T-helper 1 cell (primary cell): ENCODE measurements at places on chromosomes 5 and 9.

- no peak for DNase-seq
Observed at GRCh38 chr9:114732823-114733222, 50.8 kb upstream of the TEX48 start.

DNA sequence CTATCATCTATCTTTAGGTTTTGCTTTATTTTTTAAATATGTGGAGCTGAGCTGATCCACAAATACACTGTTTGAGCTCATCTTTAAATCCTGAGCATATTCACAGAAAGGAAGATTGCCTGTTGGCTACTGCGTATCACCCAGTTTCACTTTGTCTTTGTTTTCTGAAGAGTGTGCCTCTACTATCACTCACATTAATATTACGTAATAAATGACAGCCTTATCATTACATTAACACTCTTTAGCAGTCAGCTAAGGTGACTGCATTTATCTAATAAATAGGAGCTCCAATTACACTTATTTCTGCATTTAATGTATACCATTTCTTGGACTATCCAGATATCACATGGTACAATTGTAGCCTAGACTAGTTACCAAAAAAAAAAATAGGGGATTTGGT is 511.7 kb downstream of the NR2F1-AS1 start:
- DNase-seq: no peak

DNA sequence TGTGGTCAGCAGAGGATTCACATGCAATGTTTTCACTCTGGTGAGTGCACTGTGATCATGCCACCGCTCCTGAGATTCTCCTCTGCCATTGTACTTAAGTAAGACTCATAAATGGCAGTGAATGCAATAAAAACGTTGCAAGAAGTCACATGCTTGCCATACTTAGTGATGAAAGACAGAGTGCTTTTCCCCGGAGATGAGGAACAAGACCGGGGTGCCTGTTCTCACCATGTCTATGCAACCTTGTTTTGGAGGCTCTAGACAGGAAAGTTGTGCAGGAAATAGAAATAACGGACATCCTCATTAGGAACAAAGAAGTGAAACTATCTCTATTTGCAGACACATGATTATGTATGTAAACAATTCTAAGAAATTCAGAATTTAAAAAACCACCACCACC is 84.7 kb upstream of the IRX2 start:
- DNase-seq: no peak

DNA sequence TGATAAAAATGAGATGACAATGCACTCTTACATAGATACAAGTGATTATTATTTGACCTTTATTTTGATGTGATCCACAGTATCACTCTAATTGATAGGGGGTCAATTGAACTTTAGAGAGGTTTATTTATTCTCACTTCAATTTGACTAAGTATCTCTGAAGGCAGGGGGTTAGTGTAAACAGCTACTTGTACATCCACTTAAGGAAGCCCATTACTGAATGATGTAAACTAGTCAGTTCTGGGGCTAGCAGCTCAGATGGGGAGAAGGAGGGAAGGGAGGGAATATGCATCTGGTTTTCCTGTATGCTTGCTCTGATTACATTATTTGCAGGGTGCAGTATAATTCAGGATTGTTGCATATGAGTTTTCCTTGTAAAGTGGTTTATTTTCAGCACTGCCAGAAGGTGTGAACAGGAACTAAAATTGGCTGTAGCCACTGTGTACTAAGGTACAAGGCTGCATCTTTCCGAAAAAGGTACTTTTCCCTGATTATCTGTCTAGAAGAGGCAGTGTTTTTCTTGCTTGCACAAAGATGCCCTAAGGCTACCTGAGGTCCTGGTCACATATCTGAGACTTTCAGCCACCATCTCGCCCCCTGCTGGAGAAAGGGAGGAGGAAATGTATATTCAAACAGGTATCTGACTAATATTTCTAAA is 51.2 kb downstream of the MRPS27 start:
- DNase-seq: no peak

GRCh38 chr9:113705928-113706519 is 170.1 kb upstream of the ZNF618 start:
- DNase-seq: no peak

- DNase-seq: no peak
Observed at GRCh38 chr5:80825786-80826460, 134.2 kb upstream of the RASGRF2 start.
